Activated gamma-delta T cell (primary cell): ENCODE measurements at places on chromosomes 7 and 10.

GRCh38 chr7:44505595-44505994 is 15.1 kb upstream of the NUDCD3 start:
- DNase-seq = no peak

DNA sequence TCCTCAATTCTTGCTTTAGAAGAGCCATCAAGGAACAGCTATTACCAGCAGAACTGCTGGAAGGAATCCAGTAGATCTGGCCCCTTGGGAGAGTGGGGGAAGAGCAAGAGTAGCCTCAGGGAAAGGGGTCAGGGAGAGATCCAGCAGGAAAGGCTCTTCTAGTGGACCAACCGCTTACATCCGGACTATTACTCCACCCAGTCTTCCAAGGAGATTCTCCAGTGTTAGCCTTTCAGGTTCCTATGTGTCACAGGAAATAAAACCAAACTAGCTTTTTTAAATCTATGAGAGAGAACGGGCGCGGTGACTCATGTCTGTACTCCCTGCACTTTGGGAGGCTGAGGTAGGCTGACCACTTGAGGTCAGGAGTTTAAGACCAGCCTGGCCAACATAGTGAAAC is 34.3 kb downstream of the TET1 start:
- DNase-seq = no peak

DNA sequence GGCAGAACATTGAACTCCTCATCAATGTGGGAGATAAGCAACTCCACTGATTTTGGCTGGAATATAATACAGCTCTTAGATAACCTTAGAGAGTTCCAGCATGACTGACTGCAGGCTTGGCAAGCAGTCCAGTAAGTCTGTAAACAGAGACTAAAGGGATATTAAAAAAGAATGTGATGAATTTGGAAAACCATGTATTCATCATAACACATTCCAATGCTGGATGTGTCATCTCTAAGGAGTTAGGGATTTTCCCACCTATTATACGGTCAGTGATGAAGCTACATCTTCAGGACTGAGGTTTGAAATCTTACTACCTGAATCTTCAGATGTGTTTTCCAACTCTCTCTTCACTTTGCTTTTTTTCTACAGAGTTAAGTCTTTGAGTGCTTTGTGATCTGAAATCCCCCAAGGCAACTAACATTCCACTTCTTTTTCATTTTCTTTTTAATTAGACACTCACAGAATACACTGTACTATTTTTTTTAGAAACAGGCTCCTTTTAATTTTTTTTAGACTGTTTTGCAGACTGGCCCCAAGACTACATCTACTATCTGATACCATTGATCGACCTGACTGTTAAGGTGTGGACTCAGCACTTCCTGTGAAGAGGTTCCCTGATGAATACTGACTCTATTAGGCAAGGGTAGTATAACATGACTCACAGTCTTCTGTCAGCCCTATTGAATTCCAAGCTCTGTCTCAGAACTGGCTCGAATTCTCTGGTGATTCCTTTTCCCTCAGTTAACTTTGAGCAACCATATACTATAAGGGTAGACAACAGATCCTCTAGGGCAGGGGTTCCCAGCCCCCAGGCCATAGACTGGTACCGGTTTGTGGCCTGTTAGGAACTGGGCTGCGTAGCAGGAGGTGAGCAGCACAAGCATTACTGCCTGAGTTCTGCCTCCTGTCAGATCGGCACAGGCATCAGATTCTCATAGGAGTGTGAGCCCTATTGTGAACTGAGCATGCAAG is 678.2 kb downstream of the GRM8 start:
- DNase-seq = no peak

DNA sequence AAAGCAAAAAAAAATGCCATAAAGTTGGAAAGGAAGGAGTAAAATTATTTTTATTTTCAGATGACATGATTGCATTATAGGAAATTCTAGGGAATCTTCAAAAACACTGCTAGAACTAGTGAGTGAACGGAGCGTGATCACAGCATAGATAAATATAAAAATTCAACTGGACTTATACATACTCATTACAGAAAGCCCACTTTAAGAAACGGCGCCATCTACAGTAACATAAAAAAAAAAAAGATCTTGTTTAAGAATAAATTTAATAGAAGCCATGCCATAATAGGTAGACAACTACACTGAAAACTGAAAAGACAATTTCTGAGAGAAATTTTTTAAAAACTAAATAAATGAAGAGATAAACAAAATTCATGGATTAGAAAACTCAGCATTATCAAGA is 623.1 kb upstream of the MGMT start:
- no peak for DNase-seq

DNA sequence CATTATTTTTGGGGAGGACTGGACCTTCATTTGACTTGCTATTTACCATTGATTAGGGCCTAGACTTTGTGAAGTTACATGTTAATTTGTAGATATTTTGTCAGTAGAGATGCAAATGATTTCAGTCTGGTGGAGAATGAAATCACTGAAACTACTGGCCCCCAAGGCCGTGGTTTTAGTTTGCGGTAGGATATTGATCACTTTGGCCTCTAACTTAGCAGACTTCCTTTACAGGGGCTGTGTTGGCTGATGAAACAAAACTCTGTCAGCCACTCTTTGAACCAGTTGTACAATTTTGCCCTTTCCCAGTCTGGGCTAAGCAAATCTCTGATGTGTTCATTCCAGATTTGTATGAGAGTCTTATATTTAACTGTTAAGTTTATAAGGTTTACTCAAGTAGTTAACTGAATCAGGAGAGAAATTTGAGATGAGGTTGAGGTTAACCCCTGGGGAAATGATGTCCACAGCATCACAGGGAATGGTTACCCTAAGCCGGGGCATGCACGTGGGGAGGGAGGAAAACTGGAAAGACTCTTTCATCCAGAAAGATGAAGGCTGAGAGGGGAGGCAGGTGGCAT is 105.7 kb upstream of the INSIG1 start:
- DNase-seq = no peak

DNA sequence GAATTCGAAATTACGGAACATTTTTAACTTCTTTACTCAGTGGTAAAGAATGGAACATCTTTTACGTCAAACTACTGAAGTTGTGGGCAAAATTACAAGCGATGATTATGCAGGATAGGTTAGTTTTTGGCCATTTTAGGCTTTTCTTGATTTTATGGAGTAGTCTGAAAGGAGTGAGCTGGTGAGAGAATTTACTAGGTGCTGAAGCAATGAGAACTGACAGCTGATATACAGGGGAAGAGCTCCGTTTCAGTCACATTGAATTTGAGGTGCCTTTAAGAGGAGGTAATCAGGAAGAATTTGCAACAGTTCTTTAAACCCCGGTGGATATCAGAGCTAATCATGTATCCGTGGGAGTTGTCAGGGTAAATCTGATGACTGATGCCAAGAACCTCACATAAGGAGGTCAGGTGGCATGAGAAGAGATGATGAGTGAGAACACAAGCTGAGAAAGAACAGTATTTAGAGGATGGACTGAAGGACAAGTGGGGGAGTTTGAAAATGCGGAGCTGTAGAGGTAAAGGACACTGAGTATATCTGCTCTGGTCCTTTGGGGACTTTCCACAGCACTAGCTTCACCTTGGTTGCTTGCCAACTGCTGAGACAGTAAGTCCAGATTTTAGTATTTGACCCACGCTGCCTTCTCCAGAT is 104.3 kb downstream of the AHR start:
- DNase-seq = no peak

DNA sequence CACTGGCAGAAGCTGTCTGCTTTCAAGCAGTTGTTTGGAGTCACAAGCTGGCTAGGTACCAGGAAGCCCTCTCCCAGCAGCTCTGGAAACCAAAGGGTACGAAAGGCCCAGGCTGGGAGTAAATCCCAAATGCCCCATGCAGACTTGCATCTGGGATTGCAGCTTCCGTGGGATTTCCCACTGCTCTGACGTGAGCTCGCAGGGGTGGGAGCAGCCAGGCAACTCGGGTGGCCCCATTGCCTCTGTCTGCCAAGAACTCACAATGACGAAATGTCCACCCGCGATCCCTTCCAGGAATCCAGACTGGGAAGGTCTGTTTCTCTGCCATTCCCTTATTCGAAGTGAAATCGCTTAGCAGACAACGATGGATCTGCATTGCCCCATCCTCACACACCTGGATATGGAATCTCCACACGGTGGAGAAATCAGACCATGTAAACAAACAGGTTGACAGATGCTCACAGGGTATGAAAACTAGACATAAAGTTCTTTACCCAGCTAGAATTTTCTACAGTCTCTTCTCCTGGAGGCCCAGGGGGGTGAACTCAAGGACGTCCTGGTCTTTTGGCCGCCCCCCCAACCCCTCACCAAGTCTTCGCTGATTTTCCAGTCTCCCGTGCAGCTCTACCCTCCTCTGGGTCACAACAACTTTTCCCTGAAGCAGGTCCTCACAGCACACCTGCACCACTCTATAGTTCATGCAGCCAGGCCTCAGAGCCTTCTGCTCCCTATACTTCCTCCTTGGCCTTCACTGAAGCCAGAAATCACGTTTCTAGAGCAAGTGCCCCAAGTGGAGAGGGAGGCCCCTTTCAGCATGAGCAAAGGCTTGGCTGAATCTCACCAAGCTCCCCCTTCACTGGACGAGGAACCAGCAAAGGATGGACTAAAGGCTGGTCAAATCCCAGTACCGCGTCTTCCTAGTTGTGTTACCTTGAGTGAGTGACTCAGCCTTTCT is 20.0 kb downstream of the SH3PXD2A start:
- no peak for DNase-seq

DNA sequence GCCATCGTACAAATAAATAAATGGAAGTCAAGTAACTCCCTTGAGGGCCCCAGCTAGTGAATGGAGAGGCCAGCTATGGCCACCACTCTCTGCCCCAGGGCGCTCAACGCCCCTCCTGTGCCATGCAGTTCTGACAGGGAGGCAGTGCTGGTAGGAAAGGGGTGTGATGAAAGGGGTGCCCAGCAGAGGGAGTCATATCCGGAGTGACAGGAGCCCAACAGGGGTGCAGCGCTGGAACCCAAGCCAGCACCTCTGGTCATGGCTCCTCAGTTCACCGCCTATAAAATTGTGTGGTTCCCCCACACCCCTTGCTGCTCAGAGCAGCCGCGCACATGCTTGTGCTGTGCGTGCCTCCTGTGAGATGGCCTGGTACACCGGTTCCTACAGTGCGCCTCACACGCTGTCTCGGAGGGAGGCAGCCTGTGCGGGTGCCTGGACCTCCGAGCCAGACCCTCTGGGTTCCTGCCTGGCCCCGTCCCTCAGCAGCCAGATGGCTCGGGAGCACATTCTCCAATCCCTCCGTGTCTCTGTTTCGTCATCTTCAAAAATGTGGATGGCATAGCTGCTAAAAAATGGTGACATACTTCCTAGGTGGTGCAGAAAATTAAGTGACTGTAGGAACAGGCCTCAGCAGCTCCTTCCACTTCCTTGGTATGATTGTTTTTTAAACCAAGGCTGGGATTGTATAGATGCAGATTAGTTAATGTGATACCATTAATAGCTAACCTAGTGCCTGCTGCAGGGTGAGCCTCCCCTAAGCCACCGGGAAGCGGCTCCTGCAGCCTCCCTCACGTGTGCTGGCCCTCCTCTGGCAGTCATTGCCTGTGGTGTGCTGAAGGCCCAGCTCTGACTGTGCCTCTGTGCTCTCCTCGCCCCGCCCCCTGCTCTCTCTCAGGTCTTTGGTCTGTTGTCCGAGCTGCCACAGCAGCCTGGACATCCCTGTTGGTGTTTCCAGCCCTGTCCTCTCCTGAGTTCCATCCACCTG is 125.8 kb downstream of the EGFR start:
- no peak for DNase-seq

DNA sequence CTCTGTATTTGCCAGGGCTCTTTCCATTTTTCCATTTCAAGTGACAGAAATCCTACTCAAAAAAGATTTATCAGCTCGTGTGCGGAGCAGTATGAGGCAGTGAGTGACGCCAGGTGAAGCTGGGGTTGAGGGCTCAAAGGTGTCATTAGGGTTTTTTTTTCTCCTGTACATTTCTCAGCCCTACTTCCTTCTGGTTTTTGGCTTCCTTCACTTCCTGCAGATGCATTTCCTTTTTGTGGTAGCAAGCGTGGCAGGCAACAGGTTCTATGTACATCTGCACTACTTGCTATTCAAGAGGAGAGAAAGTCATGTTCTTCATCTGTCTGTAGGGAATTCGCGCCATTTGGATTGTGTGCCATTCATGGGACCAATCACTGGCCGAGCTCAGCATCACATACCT is 52.8 kb upstream of the AOAH start:
- no peak for DNase-seq

- DNase-seq = no peak
Measured at GRCh38 chr7:83534488-83534887, 114.5 kb downstream of the SEMA3E start.

GRCh38 chr7:134447383-134447782 is 11.5 kb downstream of the AKR1B1 start:
- no peak for DNase-seq

DNA sequence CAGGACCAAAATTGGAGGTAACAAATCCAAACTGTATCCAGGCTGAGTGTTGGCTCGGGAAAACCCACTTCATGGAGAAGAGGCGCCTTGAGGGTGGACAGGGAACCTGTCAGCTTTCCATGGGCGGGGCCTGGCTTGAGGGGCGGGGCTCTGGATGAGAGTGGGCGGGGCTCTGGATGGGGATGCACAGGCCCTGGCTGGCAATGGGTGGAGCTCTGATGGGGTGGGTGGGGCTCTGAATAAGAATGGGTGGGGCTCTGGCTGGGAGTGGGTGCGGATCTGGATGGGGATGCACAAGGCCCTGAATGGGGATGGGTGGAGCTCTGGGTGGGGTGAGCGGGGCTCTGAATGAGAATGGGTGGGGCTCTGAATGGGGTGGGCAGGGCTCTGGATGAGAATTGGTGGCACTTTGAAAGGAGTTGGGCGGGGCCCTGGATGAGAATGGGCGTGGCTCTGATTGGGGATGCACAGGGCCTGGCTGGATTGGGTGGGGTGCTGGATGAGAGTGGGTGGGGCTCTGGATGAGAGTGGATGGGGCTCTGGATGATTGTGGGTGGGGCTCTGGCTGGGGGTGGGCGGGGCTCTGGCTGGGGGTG is 96.6 kb upstream of the NPTX2 start:
- DNase-seq = no peak

DNA sequence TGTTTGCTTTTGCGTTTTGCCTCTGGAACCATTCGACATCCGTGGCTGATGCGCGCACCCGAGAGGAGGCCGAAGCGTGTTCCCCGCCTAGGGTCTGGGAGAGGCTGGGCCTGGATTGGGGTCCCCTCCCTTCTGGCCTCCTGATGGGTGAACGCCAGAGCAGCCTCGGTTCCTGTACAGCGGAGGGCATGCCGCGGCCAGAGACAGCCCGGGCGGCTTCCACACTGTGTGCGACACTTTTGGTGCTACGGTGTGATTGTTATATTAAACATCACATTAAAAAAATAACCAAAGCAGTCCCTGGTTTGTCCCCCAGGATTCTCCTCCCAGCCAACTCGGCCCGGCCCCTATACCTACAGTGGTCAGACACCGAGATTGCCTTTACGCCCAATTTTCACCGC is 3.7 kb upstream of the HOXA7 start:
- no peak for DNase-seq

DNA sequence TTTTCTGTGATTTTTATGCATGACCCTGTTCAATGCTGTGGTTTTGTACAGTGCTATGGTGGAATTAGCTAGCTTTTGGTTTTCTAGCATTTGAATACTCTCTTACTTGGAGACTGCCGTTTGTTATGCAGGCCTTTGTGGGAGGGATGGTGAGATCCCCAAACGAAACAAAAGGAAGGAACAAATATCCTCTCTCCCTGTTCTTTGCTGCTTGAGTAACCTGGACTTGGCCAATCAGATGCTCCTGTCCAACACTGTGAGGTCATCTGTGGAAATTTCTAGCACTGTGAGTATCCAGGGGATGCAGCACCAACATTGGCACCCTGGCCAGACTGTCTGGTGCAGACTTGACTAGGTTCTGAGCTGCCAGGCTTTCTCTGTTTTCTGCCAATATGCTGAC is 314.4 kb downstream of the ANKRD30A start:
- DNase-seq = no peak
